Thymus (tissue), 14 donors: ENCODE measurements at places on chromosomes 7 and 10. TPM values are rescaled to one million over a fixed set of nuclear protein-coding genes. Genes with fewer than 3 reads are reported as not detected.

Gene ELFN1
- total RNA-seq = 2.6 TPM

Gene ZP3
- total RNA-seq = 1.6 TPM

Gene LRRC61
- total RNA-seq = 17.2 TPM

- H3K27ac ChIP-seq = no peak overlapping the region
- H3K4me3 ChIP-seq = no peak overlapping the region
- no peaks in the 10 kb centered on the region for H3K36me3 ChIP-seq
- H3K27me3 ChIP-seq = peaks cover 34% of the 10 kb centered on the region
- no peaks in the 10 kb centered on the region for H3K4me1 ChIP-seq
Observed at GRCh38 chr7:100728196-100728595, 5.2 kb upstream of the ZAN start.

DNA sequence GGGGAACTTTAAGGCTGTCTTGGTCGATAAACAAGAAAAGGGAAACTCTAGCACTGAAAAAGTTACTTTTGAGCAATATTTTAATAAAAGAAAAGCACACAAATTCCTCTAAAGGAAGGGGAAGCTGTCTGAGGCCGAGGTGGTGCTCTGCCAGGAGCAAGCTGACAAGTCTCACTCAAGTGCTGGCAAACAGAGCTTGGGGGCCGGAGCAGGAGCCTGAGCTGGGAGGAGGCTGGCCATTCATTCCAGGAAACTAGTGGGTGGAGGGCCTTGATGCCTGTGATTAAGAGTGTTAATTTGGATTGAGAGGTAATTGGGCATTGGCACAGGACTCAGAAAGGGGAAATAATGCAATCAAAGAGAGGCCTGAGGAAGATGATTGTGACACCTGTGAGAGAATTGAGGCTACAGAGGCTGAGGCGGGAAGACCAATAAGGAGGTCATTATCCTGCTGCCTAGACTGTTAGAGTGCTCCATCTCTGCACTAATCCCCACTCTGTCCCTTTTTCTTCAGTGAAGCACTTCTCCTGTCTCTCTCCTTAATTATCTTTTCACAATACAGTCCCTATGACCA lies 154.9 kb upstream of the COL1A2 start:
- DNase-seq = no peak
- no peak overlapping the region for H3K27ac ChIP-seq
- H3K27me3 ChIP-seq = no peaks in the 10 kb centered on the region
- no peaks in the 10 kb centered on the region for H3K36me3 ChIP-seq

DNA sequence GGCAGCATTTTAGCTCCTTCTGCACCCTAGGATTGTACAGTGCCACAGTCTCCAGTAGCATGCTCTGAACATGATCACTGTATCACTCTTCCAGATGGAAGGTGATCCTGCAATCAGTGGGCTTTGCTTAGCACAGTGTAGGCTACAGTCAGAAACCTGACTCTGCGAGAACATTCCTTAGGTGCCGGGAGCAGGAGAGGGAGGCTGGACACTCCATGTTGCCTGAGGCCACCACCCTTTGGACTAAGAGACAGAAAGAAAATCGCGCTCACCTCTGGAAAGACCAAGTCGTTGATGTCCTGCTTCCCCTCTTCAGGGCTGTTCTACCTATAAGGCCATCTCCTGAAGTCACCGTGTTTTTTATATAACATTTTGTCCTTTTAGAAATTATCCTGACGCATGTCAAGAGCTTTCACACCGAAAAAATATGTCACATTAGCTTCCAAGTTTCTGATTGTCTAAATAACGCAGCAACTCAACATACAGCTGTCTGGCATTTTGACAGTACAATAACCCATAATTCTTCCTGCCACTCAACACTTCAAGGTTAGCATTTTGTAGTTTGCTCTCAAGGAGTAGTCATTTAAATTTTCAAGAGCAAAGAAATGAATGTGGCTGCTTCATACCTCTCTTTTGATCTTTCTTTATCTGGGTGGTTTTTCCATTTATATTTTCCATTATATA lies 563.1 kb downstream of the LRMDA start:
- H3K36me3 ChIP-seq = no peaks in the 10 kb centered on the region
- H3K27ac ChIP-seq = no peak overlapping the region
- H3K4me3 ChIP-seq = no peak overlapping the region
- DNase-seq = no peak
- H3K27me3 ChIP-seq = no peaks in the 10 kb centered on the region
- no peaks in the 10 kb centered on the region for H3K4me1 ChIP-seq

GRCh38 chr7:66326501-66327215 lies 121.5 kb downstream of the TPST1 start:
- no peak for DNase-seq
- no peaks in the 10 kb centered on the region for H3K36me3 ChIP-seq
- no peak overlapping the region for H3K4me3 ChIP-seq

- DNase-seq = no peak
- no peak overlapping the region for H3K4me3 ChIP-seq
- peaks cover 61% of the 10 kb centered on the region for H3K36me3 ChIP-seq
- no peak overlapping the region for H3K27ac ChIP-seq
- H3K4me1 ChIP-seq = peaks cover 16% of the 10 kb centered on the region
Observed at GRCh38 chr7:100472854-100473499, 6.0 kb downstream of the TSC22D4 start.

- no peak overlapping the region for H3K4me3 ChIP-seq
- H3K4me1 ChIP-seq = peaks cover 6% of the 10 kb centered on the region
- DNase-seq = peak; percentile 4
- no peaks in the 10 kb centered on the region for H3K36me3 ChIP-seq
Observed at GRCh38 chr10:96073722-96074121, 30.3 kb downstream of the CCNJ start.
